ENCODE measurements at places on chromosomes 4 and X.

DNA sequence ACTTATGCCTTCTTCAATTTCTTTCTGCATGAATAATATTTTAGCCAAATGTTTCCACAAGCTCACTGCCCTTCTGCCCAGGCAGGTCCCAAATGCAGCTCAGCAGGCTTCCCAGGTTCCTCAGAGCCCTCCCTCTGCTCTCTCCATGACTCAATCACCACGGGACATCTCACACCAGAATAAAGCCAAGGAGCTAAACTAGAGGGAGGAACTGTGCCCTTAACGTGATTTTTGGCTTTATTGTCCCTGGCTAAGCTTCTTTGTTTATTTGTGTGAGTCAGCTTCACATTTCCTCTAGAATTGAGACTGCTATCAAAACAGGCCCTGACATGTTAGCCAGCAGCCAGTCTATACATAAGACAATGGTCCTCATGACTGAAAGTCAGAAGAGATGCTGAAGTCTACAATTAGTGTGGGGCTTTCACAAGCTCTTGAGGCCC is 186.4 kb upstream of the GALNT7 start:
- DNase-seq = peak; percentile 85

DNA sequence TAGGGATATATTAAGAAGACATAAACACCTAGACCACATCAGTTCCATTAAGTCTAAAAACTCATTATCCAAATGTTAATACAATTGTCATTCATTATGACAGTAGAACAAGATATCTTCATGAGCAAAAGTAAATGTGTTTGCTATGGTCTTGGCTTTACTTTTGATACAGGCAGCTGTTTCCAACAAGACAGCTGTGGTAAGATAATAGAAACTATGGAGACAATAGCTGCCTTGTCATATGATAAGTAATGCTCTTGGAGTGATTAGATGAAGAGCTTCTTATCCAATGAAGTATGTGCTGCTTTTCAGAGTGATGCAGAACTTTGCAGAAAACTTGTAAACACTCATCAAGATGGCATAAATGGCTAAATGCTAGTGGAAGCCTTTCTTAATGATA is 1066.0 kb downstream of the FSTL5 start:
- DNase-seq = no peak

GRCh38 chr4:36651253-36651652 is 369.8 kb downstream of the DTHD1 start:
- DNase-seq = no peak

DNA sequence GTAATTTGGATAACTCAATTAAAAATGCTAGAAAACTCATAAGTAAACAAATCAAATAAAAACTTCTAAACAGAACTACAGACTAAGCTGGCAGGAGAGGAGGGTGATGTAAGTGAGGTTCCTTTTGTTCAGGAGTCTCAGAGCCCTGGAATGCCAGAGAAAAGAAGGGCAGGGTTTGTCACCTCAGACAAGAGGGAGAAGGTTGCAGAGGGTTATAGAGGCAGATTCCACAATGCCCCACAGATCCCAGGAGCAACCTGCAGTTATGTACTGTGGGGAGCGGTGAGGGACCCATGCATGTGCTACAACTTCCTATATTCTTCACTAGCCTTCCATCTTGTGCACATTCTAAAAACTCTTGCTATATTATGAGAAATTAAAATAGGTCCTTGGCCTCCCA is 129.7 kb downstream of the CFAP299 start:
- DNase-seq = no peak

DNA sequence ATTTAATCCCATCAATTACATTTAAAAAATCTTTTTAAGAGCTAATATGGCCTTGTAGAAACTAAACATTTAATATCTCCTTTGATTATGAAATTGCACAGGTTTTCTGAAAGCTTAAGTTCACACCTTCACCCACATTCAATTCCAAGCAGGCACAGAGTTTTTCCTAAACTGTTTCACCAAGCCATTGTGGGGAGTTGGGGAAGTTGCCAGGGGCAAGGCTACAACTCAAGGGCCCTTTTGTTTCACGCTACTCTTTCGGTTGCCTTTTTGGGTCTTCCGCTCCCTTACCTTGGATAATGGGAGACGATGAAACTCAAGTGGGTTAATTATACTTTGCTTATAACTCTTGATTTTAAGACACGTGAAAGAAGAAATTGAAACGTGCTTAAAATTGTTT is 33.3 kb downstream of the APBB2 start:
- no peak for DNase-seq

DNA sequence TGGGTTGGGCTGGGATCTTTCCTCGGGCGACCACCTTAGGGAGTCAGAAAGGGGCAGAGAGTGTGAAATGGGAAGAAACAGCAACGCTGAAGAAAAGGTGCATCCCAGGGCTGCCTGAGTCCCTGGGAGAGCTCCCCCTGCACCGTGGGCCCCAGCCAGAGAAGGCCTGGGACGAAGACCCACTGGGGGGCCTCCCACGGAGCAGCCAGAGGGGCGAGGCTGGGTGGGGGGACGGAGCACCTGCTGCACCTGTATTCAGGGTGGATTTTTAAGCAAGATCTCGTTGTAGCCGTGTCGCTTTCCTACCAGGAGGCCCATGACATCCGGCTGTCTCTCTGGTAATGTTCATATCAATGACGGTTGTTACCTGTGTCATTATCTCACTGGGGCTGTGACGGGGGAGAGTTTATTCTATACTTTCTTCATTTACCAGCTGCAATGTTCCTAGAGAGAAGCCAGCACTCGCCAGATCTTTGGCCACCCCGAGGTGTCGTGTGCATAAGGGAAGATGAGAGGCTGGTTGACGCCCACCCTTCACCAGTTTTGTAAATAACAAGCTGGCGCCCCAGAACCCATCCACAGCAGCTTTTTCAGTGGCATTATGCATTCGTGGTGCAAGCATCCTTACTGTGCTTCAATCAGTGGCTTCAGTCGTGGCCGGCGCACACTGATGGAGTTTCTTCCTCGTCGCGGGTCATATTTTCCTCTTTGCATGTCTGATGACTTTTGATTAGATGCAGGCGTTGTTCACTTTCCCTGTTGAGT is 5.6 kb upstream of the PCGF3 start:
- no peak for DNase-seq

DNA sequence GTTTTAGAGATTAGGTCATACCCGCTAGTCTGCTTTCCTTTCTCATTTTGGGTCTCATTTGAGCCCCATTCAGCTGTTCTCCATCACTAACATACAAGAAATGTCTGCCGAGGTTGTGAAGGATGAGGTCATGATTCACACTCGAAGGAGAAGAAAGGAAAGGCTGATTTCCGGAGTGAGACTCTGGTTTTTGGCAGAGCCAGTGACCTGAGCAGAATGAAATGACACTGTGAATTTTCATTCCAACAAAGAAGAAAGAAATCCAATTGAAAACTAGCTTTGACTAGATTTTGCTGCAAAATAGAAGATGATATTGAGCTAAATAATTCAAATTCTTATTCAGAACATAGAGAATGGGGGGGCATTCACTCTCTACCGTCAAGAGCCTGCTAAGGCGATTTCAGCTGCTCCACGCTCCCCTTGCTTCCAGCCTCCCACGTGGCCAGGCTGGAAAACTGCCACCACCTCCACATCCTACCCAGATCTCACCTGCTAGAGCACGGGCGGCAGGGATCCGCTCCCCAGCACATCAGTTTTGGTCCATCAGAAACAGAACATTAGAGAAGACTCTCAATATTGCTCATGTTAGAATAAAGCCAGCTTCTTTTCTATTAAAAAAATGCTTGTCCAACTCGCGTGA is 39.0 kb downstream of the F11 start:
- no peak for DNase-seq

- no peak for DNase-seq
These were observed 46.0 kb downstream of the UGT2A3 start for GRCh38 chr4:68905598-68905938.

- DNase-seq = no peak
These were observed 27.6 kb downstream of the OPRPN start for GRCh38 chr4:70425306-70425705.

DNA sequence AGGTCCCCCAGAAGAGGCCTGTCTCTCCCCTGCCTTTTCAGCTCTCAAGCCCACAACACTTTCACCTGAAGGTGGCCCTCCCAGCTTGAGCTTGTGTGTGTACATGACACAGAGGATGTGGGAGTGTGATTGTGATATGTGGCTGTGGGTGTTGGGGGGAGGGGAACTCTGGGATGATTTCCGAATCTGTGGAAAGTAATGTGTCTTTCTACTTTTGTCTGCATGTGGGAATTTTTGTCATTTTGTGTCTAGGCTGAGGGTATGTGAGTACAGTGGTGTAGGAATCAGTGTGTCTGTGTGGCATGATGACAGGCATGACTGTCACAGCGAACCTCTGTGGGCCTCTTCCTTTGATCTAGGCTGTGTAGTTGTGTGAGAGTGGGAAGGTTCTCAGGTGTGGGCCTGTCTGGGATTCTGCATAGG is 6.4 kb downstream of the SYP start:
- DNase-seq = no peak

DNA sequence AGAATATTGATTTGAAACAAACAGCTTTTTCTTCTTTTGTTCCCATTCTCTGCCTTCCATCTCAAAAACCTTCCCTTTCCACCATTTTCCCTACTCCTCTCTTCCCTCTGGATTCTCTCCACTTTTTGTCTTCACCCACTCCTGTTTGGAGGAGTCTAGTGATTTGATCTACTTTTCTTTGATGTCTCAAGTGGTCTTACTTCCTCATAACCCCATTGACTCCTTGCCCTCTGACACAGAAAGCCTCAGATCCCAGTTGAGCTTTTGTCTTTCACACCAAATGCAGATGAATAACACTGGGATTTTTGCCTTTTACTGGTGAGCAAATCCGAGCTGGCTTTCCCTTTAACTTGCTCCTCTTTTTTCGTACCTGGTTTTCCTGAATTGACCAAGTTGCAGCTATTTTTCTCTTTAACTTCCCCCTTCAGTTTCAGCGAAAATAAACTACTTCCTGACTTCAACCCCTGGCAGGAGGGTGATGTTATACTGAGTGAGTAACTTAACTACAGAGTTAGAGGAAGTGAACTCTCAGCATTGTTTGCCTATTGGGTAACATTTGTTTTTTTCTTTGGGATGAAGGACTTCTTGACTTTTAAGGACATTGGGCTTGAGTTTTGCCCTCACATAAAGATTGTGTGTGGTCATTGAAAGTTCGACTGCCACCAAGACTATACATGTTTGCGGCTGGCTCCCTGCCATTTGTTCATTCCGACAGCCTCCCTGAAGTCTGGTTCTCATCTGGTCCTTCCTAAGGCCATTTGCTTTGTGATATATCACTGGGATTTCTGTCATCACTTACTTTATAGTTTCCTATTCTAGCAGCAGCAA is 392.8 kb upstream of the NR3C2 start:
- DNase-seq = peak; percentile 44

DNA sequence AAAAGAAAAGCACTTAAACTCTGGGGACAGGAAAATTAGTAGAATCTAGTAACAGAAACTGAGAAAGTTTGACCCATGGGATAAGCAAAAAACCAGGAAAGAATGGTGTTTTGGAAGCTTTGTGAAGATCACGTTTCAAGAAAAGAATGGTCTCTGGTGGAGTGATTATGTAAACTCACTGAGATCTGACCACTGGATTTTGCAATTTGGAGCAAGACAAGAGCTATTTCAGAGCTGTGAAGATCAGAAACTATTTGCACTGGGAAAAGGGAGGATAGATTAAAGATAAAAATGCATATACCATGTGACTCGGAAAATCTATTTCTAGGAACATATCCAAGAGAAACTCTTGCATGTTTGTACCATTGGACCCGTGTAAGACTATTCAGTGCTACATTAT is 4.3 kb downstream of the TMPRSS11D start:
- peak; percentile 39 for DNase-seq

- peak; percentile 46 for DNase-seq
These were observed 160.1 kb downstream of the COX18 start for GRCh38 chr4:72909461-72909860.

GRCh38 chr4:173289353-173289727 is 44.8 kb downstream of the HMGB2 start:
- no peak for DNase-seq

GRCh38 chr4:4506961-4507360 is 34.9 kb downstream of the STX18 start:
- DNase-seq = peak; percentile 71

GRCh38 chrX:49753691-49754090 is 57.9 kb upstream of the PAGE1 start:
- no peak for DNase-seq

DNA sequence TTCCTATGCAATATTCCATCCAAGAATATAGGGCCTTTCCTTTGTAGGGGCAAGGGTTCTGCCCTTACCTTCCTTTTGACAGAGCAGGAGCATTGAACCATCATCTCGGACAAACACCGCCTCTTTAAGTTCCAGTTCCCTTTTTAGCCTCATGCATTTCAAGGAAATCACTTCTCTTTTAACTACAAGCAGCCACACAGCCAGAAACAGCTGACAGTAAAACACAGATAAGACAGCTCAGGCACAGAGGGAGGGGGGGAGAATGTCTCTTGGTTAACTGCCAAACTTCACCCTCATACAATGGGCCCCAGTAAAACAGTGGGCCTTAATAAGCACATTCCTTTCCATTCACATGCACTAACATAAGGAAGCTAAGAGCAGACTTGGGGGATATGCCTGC is 648.3 kb downstream of the GABRG1 start:
- DNase-seq = peak; percentile 1

- DNase-seq = no peak
These were observed 1371.4 kb downstream of the ADGRL3 start for GRCh38 chr4:62571494-62571893.

- DNase-seq = no peak
These were observed 166.8 kb downstream of the COL4A6 start for GRCh38 chrX:108271397-108271787.

GRCh38 chr4:5609306-5610007 is 98.9 kb downstream of the EVC2 start:
- no peak for DNase-seq

DNA sequence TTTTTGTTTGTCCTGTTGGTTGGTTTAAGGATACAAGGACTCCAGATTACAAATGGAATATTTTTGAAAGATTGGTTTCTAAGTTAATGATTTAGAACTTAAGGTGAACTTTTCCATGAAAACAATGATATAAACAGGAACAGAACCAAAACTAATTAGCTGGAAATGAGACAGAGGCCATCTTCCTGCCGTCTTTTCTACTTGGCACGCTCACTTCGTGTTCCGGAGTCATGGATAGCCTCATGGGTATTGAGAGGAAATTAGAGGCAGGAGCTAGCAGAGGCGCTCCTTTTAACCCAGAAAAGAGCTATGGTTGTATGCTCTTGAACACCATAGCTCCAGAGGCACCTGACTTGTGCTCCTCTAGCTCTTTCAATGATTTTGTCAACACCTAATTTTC is 2.4 kb downstream of the FAM241A start:
- peak; percentile 43 for DNase-seq
